Dermis blood vessel endothelial cell (primary cell): ENCODE measurements at places on chromosomes 7 and 10. TPM values are rescaled to one million over a fixed set of nuclear protein-coding genes. Genes with fewer than 3 reads are reported as not detected.

The DGKB gene
- not detected in 2 replicates for total RNA-seq

The SPDYE2B gene
- not detected in 2 replicates for total RNA-seq

The ELMO1 gene
- total RNA-seq: 68.5 and 109 TPM in 2 replicates

The GIGYF1 gene
- 18.0 and 20.8 TPM in 2 replicates for total RNA-seq

The ITGB8 gene
- total RNA-seq: 8.5 and 8.8 TPM in 2 replicates

The SGCE gene
- total RNA-seq: 82.5 and 85.4 TPM in 2 replicates
